ENCODE measurements at places on chromosomes 3 and 15.

- no peak for DNase-seq
These were observed 104.1 kb downstream of the GSK3B start for GRCh38 chr3:119989981-119990655.

- no peak for DNase-seq
These were observed 125.9 kb upstream of the PLXND1 start for GRCh38 chr3:129732200-129732876.

GRCh38 chr3:168863561-168863960 is 767.8 kb upstream of the GOLIM4 start:
- DNase-seq: no peak

- no peak for DNase-seq
These were observed 76.5 kb downstream of the TFDP2 start for GRCh38 chr3:142072816-142073215.

DNA sequence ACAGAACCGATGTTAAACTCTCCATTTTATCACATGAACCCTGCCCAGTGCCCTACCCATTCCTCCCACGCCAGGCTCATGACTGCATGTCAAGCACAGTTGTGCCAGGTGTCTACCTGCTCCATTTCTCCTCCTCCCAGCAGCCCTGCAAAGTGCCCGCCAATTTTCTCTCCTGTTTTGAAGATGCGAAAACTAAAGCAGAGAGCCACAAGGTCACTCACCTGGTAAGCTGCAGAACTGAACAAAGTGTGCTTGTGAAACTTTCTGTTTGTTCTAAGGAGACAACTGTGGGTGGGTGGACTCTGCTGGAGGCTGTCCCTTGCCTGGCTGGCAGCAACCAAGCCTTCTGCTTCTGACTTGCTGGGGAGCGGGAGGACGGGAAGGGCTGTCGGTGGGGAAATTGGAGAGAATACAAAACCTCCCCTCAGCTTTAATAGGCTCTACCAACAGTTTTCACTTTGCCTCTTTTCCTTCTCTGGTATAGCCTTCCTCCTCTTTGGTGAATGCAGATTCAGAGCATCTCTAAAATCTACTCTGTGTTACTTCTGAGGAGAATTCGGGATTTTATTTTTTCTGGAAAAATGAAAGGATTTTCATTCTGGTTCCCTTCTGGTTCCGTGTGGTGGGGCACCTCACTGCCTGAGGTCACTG is 23.0 kb downstream of the LIMD1 start:
- no peak for DNase-seq

DNA sequence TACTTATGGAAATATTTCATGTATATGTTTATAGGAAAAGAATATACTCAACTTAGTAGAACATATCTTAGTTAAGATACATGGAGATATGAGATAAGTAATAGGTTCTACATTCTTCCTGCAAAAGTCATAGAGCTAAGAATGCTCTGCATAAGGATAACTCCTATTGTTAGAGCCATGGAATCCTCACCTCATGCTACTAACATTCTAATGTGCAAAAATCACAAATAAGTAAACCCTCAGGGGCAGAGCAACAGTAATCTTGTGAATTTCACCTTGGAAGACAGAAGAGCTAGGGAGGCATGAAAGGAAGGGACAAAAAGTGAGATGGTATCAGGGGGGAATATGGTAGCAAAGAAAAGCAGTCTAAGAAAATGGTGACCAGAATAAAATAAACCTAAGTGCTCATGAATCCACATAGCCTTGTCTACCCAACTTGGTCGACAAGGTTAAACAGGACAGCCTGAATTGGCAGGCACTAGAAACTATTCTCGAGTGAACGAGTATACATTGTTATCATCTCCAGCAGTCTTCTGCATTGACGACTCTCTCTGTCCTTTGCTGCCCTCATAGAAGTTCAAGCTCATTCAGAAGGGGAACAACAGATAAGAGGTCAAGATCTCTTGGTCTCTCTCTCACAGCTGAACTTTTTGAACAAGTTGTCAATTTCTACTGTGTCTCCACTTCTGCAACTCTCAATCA is 52.8 kb downstream of the XRN1 start:
- DNase-seq: no peak

DNA sequence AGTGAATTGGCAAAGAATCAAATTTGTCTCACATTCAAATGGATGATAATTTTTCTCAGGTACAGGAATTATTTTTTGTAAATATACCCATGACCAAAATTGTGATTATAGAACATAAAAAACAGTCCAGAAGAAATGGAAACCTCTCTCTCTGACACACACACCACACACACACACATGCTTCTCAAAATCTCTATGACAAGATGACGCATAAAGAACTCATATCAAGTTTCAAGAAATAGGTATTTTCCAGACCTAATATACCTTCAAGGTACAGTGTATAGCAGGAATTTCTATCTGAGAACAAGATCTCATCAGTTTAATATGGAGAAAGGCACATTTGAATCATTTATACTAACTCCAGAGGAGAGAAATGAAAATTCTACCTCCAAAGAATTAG is 1069.1 kb upstream of the ALCAM start:
- no peak for DNase-seq

- DNase-seq: no peak
These were observed 871.9 kb downstream of the GBE1 start for GRCh38 chr3:80889535-80889934.

- no peak for DNase-seq
These were observed 3.0 kb upstream of the SPG11 start for GRCh38 chr15:44666210-44667038.

DNA sequence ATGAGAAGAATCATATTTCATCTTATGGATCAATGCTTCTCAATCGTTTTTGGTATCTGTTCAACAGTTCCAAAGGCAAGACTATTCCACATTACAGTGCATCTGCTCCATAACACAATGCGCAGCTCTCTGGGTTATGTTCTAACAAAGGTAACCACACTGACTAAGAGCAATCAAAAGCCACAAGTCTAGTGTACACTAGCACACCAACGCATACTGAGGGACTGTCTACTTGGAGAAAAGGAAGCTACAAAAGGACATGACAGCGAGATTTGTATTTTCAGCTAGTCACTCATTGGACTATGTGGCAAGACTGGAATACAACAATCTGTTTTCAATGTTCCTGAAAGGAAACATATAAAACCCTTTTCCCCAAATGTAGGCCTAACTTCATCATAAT is 35.8 kb downstream of the SETD2 start:
- no peak for DNase-seq

GRCh38 chr3:174355505-174355904 is 503.6 kb upstream of the NAALADL2 start:
- no peak for DNase-seq

GRCh38 chr15:38587214-38587613 is 22.6 kb upstream of the RASGRP1 start:
- DNase-seq: no peak

- DNase-seq: peak; percentile 4
These were observed 6.5 kb upstream of the CRYBG3 start for GRCh38 chr3:97815149-97815917.

- no peak for DNase-seq
These were observed 100.4 kb upstream of the TP63 start for GRCh38 chr3:189530822-189531221.

- DNase-seq: no peak
These were observed 19.4 kb upstream of the PRR20G start for GRCh38 chr3:127307112-127307835.

DNA sequence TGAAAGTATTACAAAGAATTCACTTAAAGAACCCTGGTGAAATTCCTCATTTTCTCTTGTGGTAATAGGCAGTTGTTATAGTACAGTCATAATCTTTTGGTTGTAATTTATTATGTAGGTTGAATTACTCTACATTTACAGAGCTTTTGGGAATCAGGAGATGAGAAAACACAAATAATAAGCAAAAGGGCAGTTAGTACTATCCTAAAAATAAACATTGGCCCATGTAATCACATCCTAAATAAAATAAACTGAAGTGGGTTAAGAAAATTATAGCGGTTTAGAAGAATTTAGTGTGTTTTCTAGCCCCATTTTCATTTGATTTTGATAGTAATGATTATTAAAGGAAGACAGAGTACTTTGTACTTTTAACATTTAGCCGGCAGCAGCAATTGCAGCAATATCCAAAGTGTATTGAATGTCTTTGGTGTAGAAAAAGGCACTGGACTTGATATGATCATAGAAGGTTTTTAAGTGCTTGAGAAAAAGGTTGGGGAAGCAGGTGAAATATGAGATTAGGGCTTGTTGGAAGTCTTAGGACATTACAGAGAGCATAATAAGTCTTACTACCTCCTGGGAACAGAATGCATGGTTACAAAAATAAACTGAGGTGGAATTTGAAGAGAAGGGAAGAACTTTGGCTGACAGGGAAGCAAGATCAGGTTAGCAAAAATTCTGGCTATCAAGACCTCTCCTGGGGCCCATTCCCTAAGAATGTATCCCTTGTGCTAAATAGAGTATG is 79.9 kb downstream of the MBNL1 start:
- DNase-seq: no peak

- DNase-seq: no peak
These were observed 27.6 kb downstream of the ARID3B start for GRCh38 chr15:74568594-74568993.

DNA sequence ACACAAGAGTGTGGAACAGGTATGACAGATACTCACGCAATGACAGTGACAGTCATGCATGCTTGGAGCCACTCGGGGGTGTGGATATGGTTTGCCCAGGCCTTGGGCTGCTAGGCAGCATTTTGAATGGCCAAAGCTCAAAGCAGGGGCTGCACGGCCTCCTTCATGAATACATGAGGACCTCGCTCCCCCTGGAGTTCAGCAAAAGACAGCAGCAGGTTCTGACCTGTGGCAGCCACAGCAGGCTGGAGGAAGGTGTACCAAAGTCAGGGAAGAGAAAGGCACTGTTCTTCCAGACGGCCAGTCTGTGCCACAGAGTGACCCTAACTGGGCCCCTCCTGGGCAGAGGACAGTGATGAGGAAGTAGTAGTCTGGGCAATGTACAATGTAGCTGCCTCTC is 88.2 kb upstream of the C2CD4B start:
- DNase-seq: no peak

GRCh38 chr3:47283591-47284364 is 1.0 kb downstream of the KLHL18 start:
- DNase-seq: no peak

GRCh38 chr3:108136561-108137459 is 46.0 kb upstream of the CD47 start:
- DNase-seq: no peak
